ENCODE measurements at places on chromosomes 3 and 15.

- DNase-seq, result no peak
These were observed 221.2 kb downstream of the SQOR start for GRCh38 chr15:45855907-45856579.

DNA sequence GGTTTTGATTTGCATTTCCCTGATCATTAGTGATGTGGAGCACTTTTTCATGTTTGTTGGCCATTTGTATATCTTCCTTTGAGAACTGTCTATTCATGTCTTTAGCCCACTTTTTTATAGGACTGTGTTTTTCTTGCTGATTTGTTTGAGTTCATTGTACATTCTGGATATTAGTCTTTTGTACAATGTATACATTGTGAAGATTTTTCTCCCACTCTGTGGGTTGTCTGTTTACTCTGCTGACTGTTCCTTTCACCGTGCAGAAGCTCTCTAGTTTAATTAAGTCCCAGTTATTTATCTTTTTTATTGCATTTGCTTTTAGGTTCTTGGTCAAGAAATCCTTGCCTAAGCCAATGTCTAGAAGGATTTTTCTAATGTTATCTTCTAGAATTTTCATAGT, 91.1 kb upstream of the ATP11B start:
- no peak for DNase-seq

DNA sequence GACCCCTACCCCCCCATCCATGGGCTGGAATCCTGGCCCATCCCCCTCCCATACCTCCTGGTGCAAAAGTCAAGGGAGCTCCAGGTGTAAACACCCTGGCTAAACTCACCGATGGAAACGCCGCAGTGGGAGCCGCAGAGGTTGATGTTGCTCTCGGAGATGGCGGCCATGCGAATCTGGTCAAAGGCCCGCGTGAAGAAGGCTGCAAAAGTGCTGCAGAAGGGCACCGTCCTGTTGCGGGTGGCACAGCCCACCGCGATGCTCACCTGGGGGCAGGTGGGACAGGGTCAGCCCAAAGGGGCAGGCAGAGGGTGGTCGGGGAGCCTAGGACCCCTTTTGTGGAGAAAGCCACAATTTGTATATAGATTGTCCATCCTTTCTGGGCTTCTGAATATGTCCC, 26.7 kb downstream of the TKT start:
- no peak for DNase-seq

GRCh38 chr15:48059791-48060190, 61.0 kb upstream of the SLC24A5 start:
- no peak for DNase-seq

- DNase-seq, result no peak
These were observed 29.7 kb downstream of the TCF12 start for GRCh38 chr15:56948000-56948763.

DNA sequence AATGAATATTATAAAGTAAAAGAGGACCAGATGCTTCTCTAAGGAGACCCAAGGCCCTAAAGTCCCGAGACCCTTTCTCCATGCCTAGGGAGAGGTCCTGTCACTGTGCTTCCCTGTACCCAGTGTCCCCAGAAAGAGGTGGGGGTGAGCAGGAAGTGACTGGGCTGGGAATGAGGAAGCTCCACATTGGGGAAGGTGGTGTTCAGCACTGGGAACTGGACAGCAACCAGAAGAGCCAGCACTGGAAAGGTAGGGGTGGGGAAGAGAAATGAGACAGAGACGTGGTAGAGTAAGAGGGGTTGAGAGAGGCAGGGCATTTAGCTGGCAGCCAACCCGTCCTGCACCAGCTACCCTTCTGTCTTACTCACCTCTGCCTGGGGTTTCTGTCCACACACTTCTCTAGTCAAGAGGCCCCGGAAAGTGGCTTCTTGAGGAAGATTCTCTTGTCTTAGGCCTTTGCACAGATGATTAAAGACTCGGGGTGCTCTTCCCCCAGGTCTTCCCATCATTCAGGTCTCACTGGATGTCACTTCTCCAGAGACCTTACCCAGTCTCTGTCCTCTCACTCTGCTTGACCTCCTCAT, 12.2 kb downstream of the RRP9 start:
- DNase-seq, result no peak

GRCh38 chr15:69757186-69757585, 304.6 kb downstream of the RPLP1 start:
- no peak for DNase-seq

DNA sequence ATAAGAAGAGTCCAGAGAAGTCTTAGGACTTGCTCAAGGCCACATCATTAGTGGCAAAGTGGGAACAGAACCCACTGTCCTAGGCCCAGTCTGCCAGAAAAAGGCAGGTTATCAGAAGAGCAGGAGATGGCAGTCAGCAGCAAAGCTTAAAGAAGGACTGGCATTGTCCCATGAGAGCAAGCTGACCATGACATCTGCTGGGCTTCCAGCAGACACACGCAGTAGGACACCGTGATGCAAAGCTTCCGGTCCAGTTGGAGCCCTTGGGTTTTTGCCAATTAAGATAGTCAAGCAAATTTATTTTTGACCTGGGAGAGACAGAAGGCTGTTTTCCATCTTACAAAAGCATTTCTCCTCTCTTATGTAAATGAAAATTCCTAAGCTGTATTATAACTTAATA, 42.1 kb downstream of the ZBTB38 start:
- DNase-seq, result no peak

GRCh38 chr3:109191421-109191820, 54.9 kb downstream of the C3orf85 start:
- no peak for DNase-seq

- DNase-seq, result no peak
These were observed 70.1 kb downstream of the HCN4 start for GRCh38 chr15:73298522-73299245.

DNA sequence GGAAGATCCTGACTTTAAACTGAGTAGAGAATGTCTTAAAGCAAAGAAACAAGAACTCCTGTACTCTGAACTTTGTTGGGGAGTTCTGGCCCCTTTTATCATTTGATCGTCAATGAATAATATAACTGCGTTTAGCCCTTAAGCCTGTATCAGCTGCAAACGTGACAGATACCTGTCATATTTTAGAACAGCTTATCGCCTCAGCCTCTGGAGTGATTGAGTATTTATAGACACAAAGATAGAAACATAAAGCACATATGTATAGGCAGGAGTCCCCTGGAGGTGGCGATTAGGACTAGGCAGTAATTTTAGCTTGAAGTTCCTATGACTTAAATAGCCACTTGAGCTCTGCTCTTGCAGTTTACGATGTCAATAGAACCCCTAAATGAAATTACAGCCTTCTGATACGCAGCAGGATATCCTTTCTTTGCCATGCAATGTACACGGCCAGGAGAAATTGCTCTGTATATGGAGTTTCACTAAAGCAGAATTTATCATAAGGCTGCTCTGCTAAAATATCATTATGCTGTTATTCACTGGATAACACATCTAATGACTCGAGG, 321.8 kb downstream of the TIGIT start:
- no peak for DNase-seq
